ENCODE measurements at places on chromosomes 1 and 21. TPM values are rescaled to one million over a fixed set of nuclear protein-coding genes. Genes with fewer than 3 reads are reported as not detected.
A peak's percentile ranks its signal among the peaks of the same experiment; 100 is the strongest.

DNA sequence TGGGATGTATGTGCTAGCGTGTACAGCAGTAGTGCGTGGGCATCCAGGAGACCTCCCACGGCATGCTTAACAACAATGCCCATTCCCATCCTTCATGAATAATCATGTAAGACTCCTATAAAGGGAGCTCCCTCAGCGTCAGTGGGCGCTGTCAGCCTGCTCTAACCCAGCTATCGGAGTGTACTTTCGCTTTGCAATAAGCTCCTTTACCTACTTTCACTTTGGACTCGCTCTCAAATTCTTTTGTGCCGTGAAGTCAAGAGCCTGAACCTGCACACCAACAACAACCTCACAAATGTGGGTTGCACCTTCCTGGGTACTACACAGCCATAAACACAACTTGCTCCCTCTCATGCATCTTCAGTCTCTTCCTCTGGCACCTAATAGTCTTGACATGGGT, 114.8 kb upstream of the PAXBP1 start:
- no peak for DNase-seq

The GABPB2 gene
- 6.0 TPM for polyA plus RNA-seq

GRCh38 chr1:22608361-22608760, 28.1 kb upstream of the C1QA start:
- DNase-seq, result no peak

- no peak for DNase-seq
These were observed 26.6 kb downstream of the NPHP4 start for GRCh38 chr1:5965586-5966131.

DNA sequence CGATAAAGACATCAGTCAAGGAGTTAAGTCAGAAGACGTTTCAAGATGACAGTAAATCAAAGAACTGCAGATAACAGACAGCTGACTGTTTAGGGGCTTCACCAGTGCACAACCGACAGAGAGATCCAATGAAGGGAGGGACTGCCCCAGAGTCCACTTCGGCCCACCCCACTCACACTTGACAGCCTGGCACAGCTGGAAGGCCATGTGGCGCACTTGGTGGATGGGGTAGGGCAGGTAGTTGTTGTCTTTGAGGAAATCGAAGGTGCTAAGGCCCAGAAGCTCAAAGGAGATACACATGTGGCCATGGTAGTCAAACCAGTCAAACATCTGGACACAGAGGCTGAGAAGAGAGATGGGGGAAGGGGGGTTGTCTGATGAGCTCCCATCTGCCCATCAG, 4.4 kb upstream of the SCAMP3 start:
- DNase-seq, result no peak

DNA sequence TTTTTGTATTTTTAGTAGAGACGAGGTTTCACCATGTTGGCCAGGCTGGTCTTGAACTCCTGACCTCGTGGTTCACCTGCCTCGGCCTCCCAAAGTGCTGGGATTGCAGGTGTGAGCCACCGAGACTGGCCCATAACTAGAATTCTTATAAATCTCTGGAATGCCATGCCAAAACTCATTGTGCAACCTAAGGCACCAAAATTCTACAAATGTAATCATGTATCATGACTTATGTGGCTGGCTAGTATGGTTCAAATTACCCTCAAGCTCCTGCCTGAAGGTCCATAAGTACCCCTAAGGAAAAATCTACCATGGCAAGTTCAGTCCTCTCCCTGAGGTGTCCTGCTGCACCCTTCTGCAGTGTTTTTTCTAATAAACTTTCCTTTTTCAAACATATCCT, 63.8 kb upstream of the CSF1 start:
- no peak for DNase-seq

The LRRC3 gene
- 0.53 TPM for polyA plus RNA-seq

- peak; percentile 91 for DNase-seq
These were observed 75.1 kb upstream of the SIPA1L2 start for GRCh38 chr1:232704694-232705680.

The DISP3 gene
- 0.05 TPM for polyA plus RNA-seq

- DNase-seq, result no peak
These were observed 2.0 kb upstream of the WNT2B start for GRCh38 chr1:112506731-112507130.

DNA sequence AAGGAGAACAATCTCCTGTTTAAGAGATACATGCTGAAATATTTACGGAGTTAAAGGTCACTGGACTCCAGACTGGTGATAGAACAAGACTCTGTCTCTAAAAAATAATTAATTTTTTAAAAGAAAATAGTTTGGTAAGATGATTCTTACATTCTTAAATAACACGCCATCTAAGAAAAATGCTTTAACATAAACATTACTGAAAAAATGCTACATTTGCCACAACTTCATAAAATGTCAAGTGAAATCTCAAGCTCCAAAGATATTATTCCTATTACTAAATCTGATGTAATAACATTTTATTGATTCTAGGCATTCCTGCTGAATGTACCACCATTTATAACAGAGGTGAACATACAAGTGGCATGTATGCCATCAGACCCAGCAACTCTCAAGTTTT, 4.1 kb downstream of the ANGPTL3 start:
- peak; percentile 80 for DNase-seq

GRCh38 chr1:18800258-18800657, 59.2 kb downstream of the TAS1R2 start:
- no peak for DNase-seq

- peak; percentile 90 for DNase-seq
These were observed 11.4 kb upstream of the CCN1 start for GRCh38 chr1:85569122-85569521.

The SIK1 gene
- polyA plus RNA-seq, result 1.9 TPM

GRCh38 chr1:186014370-186015037, 280.3 kb downstream of the HMCN1 start:
- peak; percentile 59 for DNase-seq

DNA sequence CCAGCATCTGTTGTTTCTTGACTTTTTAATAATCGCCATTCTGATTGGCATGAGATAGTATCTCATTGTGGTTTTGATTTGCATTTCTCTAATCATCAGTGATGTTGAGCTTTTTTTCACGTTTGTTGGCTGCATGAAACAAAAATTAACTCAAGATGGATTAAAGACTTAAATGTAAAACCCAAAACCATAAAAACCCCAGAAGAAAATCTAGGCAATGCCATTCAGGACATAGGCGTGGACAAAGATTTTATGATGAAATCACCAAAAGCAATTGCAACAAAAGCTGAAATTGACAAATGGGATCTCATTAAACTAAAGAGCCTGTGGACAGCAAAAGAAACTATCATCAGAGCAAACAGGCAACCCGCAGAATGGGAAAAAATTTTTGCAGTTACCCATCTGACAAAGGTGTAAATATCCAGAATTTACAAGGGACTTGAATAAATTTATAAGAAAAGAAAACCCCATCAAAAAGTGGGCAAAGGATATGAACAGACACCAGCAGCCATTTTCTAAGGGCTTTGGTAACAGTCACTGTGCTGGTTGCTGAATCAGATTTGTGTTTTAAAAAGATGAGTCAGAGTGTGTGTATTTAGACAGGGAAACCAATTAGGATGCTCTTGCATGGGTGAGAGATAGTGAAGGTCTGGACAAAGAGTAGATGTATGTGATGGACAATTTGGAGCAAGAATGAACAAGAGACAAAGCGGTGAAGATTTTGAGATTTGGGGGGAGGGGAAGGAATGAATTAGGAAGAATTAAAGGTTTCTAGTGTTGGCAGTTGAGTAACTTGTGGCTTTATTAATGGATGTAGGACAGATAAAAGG, 110.7 kb downstream of the RYR2 start:
- no peak for DNase-seq

DNA sequence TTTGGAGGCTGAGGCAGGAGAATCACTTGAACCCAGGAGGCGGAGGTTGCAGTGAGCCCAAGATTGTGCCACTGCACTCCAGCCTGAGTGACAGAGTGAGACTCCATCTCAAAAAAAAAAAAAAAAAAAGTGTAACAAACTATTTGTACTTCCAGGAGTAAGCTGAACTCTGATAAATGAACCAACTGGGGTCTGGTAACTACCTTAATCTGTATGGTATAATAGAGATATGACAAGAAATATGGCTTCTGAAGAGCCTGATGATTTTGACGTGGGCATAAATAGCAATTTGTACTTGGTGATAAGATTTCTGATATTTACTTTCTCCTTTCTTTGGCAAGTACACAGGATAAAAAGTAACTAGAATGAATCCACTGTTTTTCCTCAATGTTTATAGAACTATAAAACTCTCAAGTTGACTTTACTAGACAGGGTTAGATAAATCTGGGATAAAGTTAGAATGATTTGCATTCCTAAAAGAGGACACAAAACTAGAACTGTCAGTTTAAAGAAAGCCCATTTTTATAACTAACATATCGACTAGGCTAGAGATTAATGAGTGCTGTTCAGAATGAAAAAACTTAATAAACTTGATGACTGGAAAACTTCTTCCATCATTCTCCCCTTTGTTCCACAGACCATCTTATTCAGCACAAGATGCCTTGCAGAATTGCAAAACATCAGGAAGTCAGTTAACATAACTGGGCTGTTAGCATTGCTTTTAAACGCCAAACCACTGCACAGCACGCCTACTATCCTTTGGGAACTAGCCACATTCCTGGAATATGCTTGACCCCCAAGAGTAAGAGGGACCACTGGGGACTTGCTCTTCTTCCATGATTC, 51.5 kb upstream of the EDARADD start:
- DNase-seq, result no peak

DNA sequence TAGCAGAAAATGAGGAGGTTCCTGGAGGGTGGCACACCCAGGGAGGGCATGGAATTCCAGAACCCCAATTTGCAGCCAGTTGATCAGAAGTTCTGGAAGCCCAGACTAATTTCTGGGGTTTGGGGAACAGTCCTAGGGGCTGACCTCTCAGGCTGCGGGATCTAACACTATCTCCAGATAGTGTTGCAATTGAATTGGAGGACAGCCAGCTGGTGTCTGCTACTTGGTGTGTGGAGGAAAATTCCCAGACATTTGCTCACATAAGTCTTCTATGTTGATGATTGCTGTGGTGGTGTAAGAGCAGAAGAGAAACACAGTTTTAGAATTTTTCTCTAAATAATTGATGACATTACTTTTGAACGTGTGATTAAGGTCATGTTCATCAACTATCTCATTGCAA, 154.3 kb upstream of the RNPC3 start:
- peak; percentile 7 for DNase-seq

- peak; percentile 73 for DNase-seq
These were observed 10.0 kb upstream of the CDA start for GRCh38 chr1:20578721-20579395.

The PRUNE1 gene
- polyA plus RNA-seq, result 9.6 TPM

- no peak for DNase-seq
These were observed 57.1 kb upstream of the ADAM30 start for GRCh38 chr1:119953266-119953998.

GRCh38 chr1:213914392-213914791, 73.4 kb upstream of the PROX1 start:
- no peak for DNase-seq

DNA sequence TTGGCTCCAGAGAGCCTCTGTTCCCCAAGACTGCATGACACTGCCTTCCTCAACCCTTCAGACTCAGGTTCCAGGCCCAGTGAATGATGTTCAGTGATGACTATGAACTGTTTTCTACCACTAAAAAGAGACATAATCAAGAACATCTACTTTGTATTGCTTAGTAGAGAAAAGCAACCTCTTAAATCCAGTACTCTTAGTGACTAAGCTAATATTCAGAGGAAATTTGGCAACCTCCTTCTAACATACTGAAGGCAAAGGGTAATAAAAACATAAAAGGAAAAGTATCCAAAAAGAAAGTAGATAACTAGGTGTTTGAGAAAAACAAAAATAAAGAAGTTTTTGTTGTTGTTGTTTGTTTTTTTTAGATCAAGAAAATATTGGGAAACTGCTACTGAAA, 153.3 kb upstream of the RUNX1 start:
- peak; percentile 71 for DNase-seq

GRCh38 chr1:181181792-181182585, 93.5 kb downstream of the IER5 start:
- no peak for DNase-seq

DNA sequence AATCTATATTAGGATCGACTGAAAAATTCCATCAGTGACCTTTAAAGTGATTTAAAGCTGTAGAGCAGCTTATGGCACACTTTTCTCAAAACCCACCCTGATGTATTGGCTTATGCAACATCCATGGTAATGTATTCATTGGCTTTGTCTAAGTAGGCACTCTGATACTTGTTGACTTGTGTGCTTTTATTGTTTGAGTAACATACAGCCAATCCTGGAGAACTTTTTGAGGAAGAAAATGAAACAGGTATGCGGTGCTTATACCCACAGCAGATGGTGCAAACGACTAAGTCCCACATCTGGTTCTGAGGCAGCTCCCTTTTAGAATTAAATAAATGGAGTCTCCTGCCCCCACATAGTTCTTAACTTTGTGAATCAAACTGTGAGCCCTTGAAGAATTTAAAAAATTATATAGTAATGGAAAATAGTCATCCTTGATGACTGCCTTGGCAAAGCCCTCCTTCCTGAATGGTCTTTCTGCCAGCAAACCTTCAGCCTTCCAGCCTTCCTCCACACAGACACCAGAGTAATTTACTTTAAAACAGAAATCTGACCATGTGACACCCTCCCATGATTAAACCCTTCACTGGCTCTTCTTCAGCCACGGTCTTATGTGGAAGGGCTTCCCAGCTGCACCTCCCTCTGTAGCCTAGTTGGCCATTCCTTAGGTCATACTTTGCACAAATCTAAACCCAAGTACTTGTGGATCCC, 116.0 kb downstream of the BCAR3 start:
- peak; percentile 85 for DNase-seq

DNA sequence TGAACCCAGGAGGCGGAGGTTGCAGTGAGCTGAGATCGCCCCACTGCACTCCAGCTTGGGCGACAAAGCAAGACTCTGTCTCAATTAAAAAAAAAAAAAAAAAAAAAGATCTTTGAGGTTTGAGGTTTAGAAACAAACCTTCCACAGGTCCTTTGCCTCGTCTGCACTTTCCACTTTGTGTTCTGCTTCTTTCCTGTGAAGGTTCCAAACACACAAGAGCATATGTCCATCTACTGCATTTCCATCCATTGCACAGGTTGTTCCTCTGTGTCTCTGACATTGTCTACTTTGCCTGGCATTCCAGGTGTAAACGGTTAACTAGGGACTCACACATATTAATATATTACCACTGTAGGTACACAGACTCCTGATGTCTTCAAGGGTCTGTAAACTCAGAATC, 40.1 kb downstream of the DSTYK start:
- no peak for DNase-seq

DNA sequence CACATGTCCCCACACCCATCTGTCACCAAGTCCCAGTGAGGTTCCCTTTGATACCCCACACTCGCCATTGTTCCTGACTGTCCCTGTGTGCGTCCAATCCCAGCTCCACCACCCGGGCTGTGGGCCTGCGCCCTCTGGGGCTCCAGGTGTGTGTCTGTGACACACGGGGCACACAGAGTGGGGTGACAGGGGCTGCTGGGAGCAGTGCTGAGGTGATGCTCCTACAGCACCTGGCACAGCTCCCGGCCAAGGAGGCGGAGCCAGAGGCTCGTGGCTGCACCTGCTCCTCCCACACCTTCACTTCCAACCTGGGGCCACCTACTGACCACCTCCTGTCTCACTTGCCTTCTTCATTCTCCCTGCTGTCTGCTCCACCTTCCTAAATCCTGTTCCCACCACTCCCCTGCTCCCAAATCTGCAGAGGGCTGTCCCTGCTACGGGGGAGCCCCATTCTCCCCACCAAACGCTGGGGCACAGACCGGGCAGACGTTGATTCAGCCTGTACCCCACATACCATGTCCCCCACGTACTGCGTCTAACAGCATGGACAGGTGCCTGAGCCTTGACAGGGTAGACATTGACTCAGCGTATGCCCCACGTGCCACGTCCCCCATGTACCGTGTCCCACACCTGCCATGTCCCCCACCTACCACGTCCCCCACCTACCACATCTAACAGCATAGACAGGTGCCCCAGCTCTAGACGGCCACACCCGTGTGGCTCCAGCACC, 16.4 kb downstream of the WDR4 start:
- no peak for DNase-seq

GRCh38 chr1:109210058-109210457, 3.7 kb upstream of the SARS1 start:
- DNase-seq, result no peak
